Osteoblast (primary cell): ENCODE measurements at places on chromosomes 4 and X. TPM values are rescaled to one million over a fixed set of nuclear protein-coding genes. Genes with fewer than 3 reads are reported as not detected.

COQ2 gene
- 14.1 and 17.1 TPM in 2 replicates for total RNA-seq

EXOC1 gene
- 48.9 and 56.0 TPM in 2 replicates for total RNA-seq

ARMCX1 gene
- 67.7 and 70.1 TPM in 2 replicates for total RNA-seq

NPY5R gene
- not detected in 2 replicates for total RNA-seq

DSPP gene
- not detected in 2 replicates for total RNA-seq

FREM3 gene
- total RNA-seq = not detected in 2 replicates

PPAT gene
- 8.3 and 10.6 TPM in 2 replicates for total RNA-seq

NUDT11 gene
- total RNA-seq = 17.4 and 18.3 TPM in 2 replicates

GBA3 gene
- under 0.01 TPM in 1 of 2 replicates, not detected in the other for total RNA-seq

TBC1D9 gene
- total RNA-seq = 19.4 and 19.5 TPM in 2 replicates

PDE5A gene
- 140 and 157 TPM in 2 replicates for total RNA-seq

GPRASP1 gene
- 2.9 and 3.5 TPM in 2 replicates for total RNA-seq

CNGA2 gene
- not detected in 2 replicates for total RNA-seq

WDFY3 gene
- total RNA-seq = 91.9 and 98.1 TPM in 2 replicates

USP26 gene
- not detected in 2 replicates for total RNA-seq

PDHA2 gene
- total RNA-seq = not detected in 2 replicates

SLC34A2 gene
- total RNA-seq = not detected in 2 replicates

CC2D2A gene
- total RNA-seq = 34.0 and 35.4 TPM in 2 replicates

DMRTC1 gene
- not detected in 2 replicates for total RNA-seq

GAGE12J gene
- total RNA-seq = not detected in 2 replicates

FHIP1A gene
- total RNA-seq = 4.4 and 4.7 TPM in 2 replicates

ABLIM2 gene
- 0.29 and 0.36 TPM in 2 replicates for total RNA-seq

GUF1 gene
- 14.1 and 18.5 TPM in 2 replicates for total RNA-seq

HSFX4 gene
- total RNA-seq = not detected in 2 replicates

LGI2 gene
- under 0.01 TPM in 2 replicates for total RNA-seq

PPP1R3F gene
- 3.2 and 4.0 TPM in 2 replicates for total RNA-seq

PRDM5 gene
- total RNA-seq = 39.4 and 42.4 TPM in 2 replicates

UCP1 gene
- not detected in 2 replicates for total RNA-seq

NAP1L3 gene
- 12.4 and 14.1 TPM in 2 replicates for total RNA-seq

GAGE12F gene
- total RNA-seq = not detected in 2 replicates

NPY1R gene
- under 0.01 TPM in 2 replicates for total RNA-seq

ODAM gene
- not detected in 2 replicates for total RNA-seq

PNMA5 gene
- total RNA-seq = not detected in 2 replicates

IGFBP7 gene
- total RNA-seq = 680 and 715 TPM in 2 replicates

PARM1 gene
- total RNA-seq = under 0.01 TPM in 1 of 2 replicates, not detected in the other

CT45A3 gene
- total RNA-seq = not detected in 2 replicates

SPANXA1 gene
- total RNA-seq = 0.29 TPM in 1 of 2 replicates, not detected in the other

ARSJ gene
- total RNA-seq = 18.6 and 24.6 TPM in 2 replicates

ENAM gene
- total RNA-seq = not detected in 2 replicates

ZNF827 gene
- total RNA-seq = 16.3 and 20.0 TPM in 2 replicates

HSPA4L gene
- 4.0 and 4.7 TPM in 2 replicates for total RNA-seq

CSAG1 gene
- total RNA-seq = not detected in 2 replicates

GPR173 gene
- 1.8 and 2.2 TPM in 2 replicates for total RNA-seq

PCDH7 gene
- total RNA-seq = 0.72 and 3.8 TPM in 2 replicates

FDCSP gene
- total RNA-seq = not detected in 2 replicates
